AG04449 (cell line): ENCODE measurements at places on chromosomes 3 and 15.

- no peak for DNase-seq
Observed at GRCh38 chr3:171797265-171797679, 13.0 kb downstream of the PLD1 start.

DNA sequence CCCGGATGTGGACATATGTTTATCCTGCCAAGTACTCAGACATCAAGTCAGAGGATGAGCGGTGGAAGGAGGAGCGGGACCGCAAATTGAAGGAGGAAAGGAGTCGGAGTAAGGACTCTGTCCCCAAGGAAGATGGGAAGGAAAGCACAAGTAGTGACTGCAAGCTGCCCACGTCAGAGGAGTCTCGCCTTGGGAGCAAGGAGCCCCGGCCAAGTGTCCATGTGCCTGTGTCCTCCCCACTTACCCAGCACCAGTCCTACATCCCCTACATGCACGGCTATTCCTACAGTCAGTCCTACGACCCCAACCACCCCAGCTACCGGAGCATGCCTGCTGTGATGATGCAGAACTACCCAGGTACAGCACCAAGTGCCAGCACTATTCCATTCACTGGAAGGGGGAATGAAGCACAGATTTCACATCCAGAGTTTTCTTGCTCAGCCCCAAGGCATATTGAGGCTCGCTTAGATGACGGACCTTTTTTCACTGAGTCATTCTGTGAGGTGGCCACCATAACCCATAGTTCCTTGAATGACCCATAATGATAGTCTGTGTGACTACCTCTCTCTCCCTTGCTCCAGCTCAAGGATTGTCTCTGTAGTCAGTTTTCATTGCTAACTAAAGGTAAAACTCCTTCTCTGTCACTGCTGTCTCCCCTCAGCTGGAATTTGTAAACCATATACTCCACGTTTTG is 97.1 kb downstream of the RBPMS2 start:
- no peak for DNase-seq

DNA sequence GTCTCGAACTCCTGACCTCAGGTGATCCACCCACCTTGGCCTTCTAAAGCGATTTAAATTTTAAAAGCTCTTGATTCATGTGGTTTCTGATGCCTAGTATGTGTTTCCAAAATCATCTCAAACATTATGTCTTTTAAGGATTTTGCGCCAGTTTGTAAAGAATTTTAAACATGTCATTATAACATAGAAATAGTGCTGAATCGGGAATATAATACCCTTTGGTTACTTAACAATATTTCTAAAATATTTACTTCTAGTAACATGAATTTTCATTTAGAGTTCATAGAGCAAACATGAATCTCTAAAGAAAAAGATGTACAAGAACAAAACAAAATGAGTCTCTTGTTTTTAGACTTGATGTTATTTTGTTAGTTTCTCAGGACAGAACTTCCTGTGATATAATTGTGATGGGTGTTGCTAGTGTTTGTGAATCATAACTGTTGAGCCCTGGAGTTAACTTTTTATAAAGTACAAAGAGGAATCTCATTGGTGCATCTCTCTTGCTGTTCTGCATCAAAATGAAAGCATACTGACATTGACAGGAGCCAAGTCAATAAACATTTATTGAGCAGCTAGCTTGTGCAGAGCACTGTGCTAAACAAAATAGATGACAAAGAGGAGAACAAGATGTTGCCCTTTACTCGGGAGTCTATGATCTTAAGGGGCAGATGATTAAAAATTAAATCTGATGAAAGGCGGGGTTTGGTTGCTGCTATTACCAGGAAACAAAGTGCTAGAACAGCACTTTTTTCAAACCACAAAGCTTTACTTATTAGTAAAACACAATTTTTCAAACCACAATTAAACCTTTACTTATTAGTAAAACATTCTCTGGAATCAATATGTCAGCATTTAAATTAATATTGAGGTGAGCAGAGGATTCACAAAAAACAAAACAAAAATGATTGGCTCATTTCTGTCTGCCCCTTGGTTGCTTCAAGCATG is 73.4 kb downstream of the MME start:
- DNase-seq = no peak

DNA sequence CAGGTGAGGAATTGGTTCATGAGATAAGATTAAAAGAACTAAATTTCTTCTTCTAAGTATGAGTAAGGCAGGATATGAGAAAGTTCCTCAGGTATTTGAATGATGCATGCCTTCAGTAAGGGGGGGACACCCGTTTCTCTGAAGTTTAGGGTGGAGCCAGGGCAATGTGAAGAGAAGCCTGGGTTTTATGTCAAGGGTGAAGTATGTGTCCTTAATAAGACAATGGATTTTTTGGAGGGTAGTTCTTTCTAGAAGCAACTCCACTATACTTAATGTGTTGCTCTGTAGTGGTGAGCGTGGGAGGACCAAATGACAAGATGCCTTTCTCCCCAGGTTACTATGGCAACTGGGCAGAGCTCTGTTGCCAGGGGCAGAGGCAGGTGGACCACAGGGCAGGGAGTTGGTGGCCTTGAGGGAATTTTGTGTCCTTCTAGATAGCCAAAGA is 44.0 kb downstream of the PHLDB2 start:
- no peak for DNase-seq

DNA sequence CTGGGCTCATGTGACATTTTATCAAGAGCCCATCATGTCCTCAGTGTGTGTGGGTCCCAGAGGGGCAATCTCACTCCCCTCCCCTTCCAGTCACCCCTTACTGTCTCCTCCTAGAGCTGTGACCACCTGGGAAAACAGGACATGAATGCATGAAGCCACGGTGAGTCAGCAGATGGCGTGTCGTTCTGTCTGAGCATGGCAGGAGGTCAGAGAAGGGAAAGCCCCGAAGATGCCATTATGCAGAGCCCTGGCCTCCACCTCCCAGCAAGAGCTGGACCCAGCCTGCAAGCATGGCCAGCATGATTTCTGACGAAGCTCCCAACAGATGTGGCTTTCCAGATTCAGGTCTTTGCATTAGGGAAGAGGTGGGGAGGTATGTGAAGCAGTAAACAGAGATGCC is 118.5 kb downstream of the TLE3 start:
- no peak for DNase-seq

- DNase-seq = no peak
Observed at GRCh38 chr3:44340058-44340395, 1.5 kb downstream of the TCAIM start.

GRCh38 chr15:63080634-63081250 is 38.2 kb downstream of the TPM1 start:
- no peak for DNase-seq

DNA sequence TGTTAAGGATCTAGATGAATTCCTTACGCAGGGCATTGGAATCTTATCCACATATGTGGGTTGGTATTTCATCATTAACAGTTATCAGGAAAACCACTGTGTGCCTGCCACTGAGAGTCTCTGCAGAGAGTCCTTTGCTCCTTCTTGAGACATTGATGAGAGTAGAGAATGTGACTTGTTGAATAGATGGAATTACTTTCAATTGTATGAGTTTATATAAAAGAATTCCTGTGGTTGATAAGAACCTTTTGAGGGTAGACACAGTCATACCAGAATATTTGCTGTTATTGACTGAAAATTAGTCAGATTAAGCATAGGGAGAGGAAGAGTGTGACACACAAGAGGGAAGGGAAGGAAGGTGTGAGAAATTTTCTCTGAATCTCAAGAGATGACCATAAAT is 30.8 kb downstream of the ARHGEF26 start:
- DNase-seq = peak; percentile 52

DNA sequence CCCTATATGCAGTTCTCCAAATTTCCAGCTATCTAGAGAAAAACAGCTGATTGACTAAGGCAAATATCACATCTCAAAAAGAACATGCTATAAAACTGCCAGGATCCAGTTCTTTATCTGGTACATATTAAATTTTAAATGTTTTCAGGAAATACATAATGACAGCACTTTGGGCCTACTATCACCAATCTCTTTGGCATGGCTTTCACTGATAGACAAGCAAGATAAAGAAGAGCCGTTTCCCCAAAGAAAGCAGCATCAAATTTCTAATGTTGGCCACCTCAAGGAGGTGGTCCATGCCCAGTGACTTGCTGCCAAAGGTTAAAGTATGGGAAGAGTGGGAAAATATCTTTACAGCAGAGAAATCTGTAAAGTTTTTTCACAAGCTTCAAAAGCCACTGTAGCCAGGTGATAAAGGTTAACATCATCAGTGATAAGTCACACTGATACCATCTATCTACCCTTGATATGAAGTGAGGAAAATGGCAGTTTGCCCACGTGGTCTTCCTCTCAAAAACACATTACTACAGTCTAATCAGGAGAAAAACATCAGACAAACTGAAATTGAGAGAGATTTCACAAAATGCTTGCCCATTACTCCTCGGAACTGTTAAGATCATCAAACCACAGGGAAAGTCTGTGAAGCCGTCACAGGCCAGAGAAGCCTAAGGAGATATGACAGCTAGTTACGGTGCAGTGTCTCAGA is 46.4 kb upstream of the C15orf61 start:
- no peak for DNase-seq

DNA sequence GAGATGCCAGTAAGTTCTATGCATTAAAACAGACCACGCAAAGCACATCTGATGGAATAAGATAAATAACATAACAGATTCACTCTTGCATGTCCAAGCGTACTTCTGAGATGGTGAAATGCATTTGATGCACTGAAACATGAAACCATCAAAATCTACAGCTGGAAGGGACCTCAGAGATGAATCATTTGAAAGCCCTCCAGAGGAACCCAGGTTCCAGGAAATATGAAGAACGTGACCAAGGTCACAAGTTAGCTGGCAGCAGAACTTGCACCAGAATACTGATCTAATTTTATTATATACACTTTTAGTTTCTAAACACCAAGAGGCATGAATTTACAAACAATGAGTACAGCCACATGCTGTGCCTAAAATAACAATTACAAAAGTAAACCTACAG is 957.1 kb downstream of the FHIT start:
- DNase-seq = no peak

GRCh38 chr15:65421360-65422215 is 1.2 kb downstream of the IGDCC4 start:
- no peak for DNase-seq

DNA sequence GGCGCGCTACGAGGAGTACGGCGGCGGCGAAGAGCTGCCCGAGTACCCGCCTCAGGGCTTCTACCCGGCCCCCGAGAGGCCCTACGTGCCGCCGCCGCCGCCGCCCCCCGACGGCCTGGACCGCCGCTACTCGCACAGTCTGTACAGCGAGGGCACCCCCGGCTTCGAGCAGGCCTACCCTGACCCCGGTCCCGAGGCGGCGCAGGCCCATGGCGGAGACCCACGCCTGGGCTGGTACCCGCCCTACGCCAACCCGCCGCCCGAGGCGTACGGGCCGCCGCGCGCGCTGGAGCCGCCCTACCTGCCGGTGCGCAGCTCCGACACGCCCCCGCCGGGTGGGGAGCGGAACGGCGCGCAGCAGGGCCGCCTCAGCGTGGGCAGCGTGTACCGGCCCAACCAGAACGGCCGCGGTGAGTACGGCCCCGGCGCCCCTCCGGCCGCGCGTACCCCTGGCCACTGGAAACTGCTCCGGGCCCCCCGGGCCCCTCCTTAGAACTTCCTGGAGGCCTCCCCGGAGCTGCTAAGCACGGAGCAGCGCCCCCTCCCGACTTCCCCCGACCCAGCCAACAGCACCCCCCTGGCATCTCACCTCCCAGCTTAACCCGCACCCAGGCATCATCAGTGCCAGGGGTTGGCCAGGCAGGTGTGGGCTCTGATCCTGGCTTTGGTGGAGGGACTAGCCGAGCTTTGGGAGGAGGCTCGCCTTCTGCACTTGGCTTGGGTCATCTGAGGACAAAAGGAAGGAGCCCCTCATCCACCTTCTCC is 1.4 kb downstream of the LOXL1 start:
- DNase-seq = no peak

GRCh38 chr3:177746337-177746933 is 549.2 kb upstream of the TBL1XR1 start:
- no peak for DNase-seq

- no peak for DNase-seq
Observed at GRCh38 chr3:139523718-139524117, 15.8 kb downstream of the RBP1 start.

DNA sequence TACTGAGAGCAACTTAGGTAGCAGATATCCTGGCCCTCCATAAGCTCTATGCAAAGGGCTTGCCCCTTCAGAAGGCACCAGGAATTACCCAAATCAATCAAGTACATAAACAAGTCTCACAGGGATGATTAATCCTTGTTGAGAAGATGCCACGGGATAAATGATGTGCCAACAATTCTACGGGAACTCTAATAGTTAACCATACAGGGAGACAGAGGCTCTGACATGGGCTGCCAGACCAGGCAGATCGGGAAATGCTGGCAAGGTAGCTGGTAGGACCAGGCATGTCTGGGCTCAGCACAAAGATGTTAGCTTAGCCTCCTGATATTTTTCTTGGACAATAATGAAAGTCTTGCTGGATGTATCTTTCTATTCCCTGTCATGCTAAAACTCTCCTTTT is 249.3 kb upstream of the THBS1 start:
- no peak for DNase-seq

DNA sequence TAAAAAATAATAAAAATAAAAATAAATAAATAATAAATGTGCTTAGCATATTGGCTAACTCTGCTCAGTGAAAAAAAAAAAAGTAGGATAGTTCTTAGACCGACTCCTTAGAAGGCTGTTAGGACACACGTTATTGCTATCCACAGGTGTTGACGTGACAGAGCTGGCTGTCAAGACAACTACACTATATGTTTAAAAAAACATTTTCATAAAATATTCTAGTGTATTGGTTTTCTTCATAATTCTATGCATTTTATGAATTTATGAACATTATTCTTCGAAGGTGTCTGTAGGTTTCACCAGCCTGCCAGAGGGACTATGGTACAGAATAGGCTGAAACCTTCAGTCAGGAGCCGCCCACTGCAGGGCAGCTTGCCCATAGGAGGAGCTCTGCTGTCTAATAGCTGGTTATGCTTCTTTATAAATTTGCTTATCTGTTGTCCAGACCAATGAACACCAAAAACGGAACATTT is 9.2 kb downstream of the TM4SF1 start:
- DNase-seq = no peak

DNA sequence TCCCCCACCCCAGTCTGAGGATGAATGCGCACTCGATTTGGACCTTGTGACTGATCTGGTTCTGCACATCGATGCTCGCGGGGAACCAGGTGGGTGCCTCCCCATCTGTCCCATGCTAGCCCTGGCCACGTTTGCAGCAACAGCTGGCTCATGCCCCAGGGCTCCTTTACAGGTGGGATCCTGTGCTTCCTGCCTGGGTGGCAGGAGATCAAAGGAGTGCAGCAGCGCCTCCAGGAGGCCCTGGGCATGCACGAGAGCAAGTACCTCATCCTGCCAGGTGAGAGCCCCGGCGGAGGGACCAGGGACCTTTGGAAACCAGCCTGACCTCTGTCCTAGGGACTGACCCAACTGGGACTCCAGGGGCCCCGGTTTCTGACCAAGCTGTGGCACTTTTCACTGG is 44.3 kb downstream of the DHX30 start:
- no peak for DNase-seq
